ENCODE measurements at places on chromosomes 5 and 9.

DNA sequence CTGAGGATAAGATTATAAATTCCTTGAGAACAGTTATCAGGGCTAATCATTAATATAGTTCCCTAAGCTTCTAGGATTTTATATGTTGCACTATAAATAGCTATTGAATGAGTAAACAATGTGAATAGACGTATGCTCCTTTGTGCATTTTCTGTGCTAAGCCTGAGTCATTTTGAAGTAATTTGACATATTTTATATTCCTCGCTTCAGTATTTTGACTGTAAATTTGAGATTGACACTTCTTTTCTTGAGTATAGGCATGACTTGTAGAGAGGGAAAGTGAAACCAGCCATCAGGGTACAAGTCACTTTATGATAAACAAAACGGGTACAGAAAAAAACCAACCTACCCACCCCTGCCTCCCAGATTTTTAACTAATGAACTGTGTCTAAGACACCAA lies 367.7 kb upstream of the PRR16 start:
- no peak for DNase-seq

GRCh38 chr5:171906703-171907590 lies 99.5 kb downstream of the FBXW11 start:
- DNase-seq = no peak

- DNase-seq = no peak
Measured at GRCh38 chr5:127810707-127811490, 107.7 kb downstream of the CCDC192 start.

- no peak for DNase-seq
Measured at GRCh38 chr5:94691949-94692348, 73.5 kb downstream of the SLF1 start.
